ENCODE measurements at places on chromosomes 2 and 18.

DNA sequence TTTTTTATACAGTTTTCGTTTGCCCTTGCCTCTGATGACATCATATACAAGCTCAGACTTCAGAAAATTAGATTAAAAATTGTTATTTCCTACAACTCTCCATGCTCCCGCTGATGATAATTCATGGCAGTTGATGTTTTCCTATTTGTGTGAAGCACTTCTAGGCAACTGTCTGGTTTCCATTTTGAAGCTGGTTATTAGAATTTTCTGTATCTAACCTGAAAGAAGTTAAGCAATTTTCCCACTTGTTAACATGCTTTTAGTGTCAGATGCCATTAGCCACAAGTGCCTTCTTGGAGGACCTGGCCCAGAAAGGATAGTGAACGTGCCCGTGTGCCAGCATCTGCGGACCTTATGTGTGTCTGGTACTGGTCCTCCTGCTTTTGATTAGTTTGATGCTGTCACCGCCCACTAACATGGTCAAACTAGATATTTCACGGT, 347.6 kb upstream of the RAB12 start:
- no peak for DNase-seq

DNA sequence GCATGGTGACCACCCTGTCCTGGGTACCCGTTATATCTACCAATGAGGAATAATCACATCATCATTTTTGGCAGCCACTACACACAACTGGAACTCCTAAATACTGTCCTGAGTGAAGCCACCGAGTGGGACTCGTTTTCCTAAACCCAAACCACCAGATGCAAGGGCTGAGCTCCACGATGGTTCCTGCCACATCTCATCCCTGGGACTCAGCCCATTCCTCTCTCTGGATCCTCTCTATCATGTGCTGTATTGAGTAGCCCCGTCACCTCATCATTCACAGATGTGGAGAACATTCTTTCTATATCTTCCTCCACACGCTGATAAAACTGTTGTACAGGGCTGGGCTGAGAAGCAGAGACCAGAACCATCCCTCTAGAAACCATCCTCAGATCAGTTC, 79.4 kb upstream of the SMAD7 start:
- DNase-seq, result no peak

- DNase-seq, result no peak
Measured at GRCh38 chr2:63029058-63029457, 21.6 kb upstream of the OTX1 start.

DNA sequence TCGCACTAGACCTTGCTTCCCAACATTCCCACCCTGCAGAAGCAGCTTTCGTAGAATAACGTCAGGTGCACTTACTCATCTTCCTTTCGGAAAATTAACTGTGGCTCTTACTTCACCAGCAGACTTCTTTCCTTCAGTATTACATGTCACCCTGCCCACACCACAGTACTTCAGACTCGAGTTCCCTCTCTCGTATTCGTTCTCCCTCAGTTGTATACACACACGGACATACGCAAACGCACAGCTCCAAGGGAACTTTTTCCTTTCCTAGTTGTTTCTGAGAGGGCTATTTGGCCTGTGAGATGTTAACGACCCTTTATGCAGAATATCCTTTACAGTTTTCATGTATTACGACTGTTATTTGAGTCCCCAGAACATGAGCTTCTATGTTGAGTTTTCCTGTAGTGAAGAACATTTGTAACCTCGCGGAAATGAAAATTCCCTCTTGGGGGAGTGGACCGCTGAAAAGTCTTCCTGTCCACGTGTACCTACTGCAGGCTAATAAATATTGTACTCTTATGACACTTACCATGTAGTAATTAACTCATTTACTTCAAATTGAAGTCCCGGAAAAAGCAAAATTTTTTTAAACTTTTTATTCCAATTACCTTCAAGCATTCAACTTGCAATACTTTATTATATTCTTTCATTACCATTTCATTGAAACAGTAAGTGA, 908 bp downstream of the ERLEC1 start:
- no peak for DNase-seq

- peak; percentile 35 for DNase-seq
Measured at GRCh38 chr2:20015482-20016083, 3.1 kb upstream of the MATN3 start.

DNA sequence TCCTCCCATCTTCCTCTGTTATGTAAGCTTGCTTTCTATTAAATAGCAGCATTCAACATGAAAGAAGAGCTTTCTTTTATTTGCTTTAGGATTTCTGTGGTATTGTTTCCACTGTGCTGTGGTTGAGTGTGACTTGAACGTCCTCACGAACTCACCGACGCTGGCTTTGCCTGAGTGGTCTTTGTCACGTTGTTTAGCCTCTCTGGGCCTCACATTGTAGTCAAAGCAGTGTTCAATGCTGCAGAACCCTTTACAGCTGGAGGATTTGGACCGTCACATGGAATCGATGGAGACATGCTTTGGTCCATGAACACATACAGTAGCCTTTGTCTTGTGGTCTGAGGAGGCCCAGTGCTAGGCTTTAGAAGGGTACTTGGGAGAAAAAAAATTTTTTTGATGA, 66.3 kb downstream of the TANC1 start:
- no peak for DNase-seq

- no peak for DNase-seq
Measured at GRCh38 chr2:177221970-177222369, 9.4 kb downstream of the HNRNPA3 start.

DNA sequence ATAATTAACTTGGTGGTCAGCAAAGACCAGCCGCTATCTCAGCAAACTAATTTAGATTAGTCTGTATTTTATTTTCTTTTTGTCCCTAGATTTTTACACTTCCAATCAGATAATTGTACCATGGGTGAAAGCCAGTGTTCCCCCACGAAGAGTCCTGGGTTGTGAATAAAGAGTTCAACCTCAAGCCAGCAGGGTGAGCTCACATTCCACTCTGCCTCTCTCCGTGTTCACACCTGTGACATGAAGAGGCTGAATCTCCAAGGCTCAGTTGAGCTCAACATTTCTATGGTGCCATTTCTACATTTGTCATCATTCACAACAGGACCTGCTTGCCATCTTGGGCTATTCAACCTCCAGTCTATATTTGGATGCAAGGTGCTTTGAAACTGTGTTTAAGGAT, 771.5 kb downstream of the GALR1 start:
- DNase-seq, result no peak

DNA sequence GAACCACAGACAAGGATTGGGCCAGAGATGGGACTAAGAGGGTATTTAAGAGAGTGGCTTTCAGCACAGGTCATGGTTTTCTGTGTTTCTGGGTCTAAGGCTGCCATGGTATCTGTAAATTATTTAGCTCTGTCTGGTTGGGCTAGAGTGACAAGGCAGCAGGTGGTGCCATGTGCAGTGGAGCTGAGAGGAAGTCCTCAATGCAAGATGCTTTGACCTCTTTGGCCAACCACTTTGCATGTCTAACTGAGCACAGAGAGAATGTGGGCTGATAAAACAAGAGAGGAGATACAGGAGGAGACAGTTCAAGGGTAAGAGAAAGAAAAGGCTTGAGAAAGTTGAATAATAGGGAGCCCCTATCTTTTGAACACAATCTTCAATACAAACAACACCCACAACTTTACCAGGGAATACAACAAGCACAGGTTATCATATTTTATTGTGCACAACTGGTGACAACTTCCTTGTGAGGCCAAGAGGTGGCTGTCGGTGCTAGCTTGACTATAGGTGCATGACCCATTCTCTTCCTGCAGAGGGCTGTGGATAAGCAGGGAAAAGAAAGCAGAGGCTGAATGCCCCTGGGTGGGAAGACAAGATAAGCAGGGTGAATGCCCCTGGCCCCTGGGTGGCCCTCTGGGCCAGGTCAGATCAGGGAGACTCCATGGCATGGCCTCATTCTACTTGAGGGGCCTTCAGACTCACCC, 12.3 kb downstream of the FLACC1 start:
- no peak for DNase-seq

DNA sequence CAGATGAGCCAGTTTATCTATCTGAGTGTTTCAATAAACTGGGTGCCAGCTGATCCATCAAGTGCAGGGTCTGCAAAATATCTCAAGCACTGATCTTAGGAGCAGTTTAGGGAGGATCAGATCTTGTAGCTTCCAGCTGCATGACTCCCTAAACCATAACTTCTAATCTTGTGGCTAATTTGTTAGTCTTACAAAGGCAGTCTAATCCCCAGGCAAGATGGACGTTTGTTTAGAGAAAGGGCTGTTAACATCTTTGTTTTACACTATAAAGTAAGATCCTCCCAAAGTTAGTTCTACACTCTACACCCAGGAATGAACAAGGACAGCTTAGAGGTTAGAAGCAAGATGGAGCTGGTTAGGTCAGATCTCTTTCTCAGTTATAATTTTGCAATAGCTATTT, 28.7 kb upstream of the HNMT start:
- no peak for DNase-seq

GRCh38 chr2:73821227-73821626, 7.5 kb upstream of the STAMBP start:
- DNase-seq, result no peak

- DNase-seq, result no peak
Measured at GRCh38 chr2:72415241-72415661, 267.6 kb upstream of the CYP26B1 start.

- no peak for DNase-seq
Measured at GRCh38 chr2:187988348-187988747, 303.3 kb upstream of the GULP1 start.

GRCh38 chr2:105143467-105144151, 97.9 kb upstream of the GPR45 start:
- no peak for DNase-seq

GRCh38 chr18:49612515-49613033, 50.7 kb downstream of the LIPG start:
- DNase-seq, result peak; percentile 25

DNA sequence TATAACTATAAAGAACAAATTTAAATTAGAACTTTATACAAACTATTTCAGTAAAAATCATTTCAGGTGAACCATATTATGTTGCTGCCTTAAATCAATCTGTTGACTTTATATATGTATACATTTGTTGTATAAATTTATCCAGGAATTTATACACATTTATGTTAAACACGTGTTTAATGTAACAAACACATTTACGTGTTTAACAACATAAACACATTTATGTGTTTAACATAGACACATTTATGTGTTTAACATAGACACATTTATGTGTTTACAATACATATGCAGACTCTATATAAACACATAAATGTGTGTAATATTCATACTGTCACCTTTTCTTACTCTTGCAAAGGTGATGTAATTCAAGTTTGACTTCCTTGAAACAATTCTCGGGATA, 75.4 kb upstream of the TWSG1 start:
- no peak for DNase-seq

DNA sequence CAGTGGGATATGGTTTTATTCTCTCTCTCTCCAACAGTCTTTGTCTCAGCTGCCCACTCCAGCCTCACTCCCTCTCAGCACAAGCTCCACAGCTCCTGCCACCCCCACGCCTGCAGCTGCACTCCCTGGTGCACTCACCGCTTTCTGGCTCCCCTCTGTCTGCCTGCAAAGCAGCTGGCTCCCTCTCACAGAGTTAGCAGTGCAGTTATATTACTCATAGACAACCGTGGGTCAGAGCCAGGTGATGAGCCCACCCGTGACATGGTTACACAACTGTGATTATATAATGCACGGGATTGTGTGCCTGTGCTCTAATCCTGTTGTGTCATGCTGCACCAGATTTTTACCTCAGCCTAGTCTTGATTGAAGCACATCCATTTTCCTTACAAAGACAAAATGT, 276.9 kb upstream of the CHAC2 start:
- peak; percentile 53 for DNase-seq

DNA sequence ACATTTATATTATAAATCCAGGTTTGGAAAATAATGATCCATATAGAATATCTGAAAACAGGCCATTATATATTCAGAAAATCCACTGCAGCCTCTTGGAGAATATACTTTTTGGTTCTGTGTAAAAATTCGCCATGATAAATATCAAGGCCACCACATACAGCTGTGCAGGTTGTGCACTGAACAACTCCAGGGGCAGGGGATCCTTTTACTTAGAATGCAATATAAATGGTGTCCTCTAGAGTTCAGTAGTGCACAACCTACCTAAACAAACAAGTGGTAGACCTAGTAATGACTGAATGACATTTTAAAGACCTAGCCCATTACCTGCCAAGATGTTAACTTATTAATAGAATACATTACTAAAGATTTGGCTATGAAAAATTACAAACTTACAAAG, 22.4 kb downstream of the MOGAT1 start:
- peak; percentile 3 for DNase-seq

GRCh38 chr18:48186131-48186766, 222.9 kb downstream of the ZBTB7C start:
- DNase-seq, result peak; percentile 70

DNA sequence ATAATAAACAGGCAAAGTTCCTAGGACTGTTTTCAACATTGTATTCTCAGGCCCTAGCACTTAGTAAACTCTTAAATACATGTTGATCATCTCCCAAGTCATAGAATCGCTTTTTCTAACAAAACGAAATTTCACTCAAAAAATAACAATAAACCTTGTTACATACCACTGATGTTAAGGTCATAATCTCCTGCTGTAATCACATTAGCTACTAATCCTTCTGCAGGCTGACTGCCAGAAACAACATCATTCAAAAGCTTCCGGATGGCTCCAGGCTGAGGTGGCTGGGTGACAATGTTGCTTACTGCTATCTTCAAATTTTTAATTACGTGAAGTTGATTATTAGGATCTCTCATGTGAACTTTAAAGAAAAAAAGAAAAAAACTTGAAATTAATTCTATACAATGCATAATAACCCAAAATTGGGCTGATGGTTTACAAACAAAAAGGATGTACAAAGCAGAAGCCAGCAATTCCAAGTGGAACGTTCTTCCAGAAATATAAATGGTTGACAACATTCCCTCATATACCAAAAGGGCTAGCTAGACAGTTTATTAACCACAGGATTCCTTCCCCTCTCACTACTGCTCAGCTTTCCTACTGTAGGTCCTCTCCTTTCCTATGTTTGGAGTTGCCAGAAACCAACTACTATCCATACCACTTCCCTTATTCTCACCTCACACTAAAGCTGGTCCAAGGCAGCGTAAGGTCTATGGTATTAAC, 11.6 kb downstream of the TRAPPC8 start:
- DNase-seq, result no peak

DNA sequence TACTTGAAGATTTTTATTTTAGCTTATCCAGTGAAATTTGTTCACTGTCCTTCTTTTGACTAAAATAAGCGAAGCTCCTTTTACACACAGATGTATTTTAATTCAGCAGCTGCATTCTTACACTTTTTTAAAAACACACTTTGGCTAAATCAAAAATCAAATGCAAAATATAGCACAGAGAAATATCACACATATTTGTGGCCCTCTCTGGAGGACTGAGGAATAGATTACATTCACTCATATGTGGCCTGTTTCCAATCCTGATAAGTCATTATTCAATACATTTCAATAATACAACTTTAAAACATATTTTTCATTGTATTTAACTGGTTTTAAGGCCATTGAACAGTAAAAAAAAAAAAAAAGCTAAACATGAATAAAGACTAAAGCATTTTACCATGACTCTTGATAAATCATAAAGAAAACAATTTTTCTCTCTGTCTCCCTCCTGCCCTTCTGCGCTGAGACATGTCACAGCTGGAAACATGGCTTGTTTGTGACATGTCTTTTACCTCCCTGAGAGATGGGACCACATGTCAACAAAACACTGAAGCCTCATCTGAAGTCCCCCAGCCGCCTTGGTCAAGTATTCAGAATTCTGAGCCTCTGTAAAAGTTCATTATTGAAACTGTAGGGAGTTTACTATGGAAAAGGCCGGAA, 221.0 kb downstream of the ZNF407 start:
- DNase-seq, result no peak

- DNase-seq, result no peak
Measured at GRCh38 chr18:65523461-65523860, 227.4 kb upstream of the CDH7 start.

Measured in kidney glomerular epithelial cell (primary cell).